ENCODE measurements at places on chromosomes 4 and X.

DNA sequence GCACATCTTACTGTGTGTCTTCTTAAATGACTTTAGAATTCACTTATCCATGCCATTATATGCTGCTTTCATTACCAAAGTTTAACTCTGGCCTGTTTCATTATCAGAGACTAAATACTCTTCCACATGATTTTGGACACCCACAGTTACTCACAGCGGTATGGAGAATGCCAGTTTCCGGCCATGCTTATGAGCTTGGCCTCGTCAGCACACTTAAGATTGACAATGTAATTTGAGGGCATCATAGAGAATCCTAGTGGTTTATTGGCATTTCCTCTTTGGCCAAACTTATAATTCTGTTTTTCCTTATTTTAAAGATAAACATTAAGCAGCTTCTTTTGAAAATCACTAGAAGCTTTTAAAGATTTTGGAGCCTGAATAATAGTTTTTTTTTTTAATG lies 104.5 kb downstream of the IRF2 start:
- DNase-seq, result no peak

DNA sequence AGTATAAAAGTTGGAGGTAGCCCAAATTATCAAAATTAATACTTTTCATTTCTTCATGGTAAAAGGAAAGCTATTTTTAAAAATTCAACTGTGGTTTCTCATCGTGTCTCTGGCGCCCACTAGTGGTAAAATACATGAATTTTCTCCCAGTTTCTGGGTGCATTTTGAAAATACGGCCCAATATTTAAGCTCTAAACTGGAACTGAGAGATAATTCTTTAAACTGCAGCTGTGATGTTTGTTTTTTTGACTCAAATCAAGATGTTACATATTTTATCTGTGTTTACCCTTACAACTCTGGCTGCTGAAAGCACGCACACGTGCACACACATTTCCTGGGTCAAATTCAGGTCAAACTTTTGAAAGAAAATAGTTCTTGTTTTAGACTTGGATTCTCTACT lies 123.9 kb upstream of the ACSL4 start:
- no peak for DNase-seq

DNA sequence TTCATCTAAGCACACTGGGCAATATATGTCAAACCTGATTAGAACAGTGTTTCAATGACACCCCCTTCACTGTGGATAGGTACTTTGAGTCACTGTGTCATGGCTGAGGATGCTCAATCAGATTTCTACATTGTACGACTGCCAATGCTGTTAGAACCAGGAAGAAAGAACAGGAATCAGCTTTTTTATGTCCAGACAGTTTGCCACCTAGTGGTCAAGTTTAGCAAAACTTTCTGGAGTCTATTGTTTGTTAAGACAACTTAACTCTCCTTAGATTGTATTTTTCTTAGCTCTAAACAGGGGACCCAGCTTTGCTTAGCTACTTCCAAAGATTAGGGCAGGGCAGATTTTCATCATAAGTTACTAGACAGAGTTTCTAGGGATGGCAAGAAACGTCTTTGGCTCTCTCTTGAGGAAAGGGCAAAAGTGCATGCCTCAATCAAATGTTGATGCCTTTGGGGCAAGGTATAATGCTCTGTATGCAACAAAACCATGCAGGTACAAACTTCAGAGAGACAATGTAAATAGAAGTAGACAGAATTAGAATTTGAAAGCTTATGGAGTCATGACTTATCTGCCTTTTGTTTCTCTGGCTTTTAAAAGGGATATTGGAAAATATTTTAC lies 40.5 kb upstream of the BMP3 start:
- DNase-seq, result no peak

- no peak for DNase-seq
These were observed 11.4 kb downstream of the ASIC5 start for GRCh38 chr4:155854582-155855226.

GRCh38 chr4:161256172-161256571 lies 907.6 kb downstream of the FSTL5 start:
- DNase-seq, result no peak

- DNase-seq, result no peak
These were observed 16.8 kb downstream of the UGT8 start for GRCh38 chr4:114615435-114615834.
